ENCODE measurements at places on chromosomes 16 and 17. TPM values are rescaled to one million over a fixed set of nuclear protein-coding genes. Genes with fewer than 3 reads are reported as not detected.

CCDC200 gene
- not detected for total RNA-seq

ABCC6 gene
- not detected for total RNA-seq

ABCC12 gene
- not detected for total RNA-seq

OR4D1 gene
- not detected for total RNA-seq

TBC1D28 gene
- not detected for total RNA-seq

CEP295NL gene
- not detected for total RNA-seq

RARA gene
- total RNA-seq = 31.4 TPM

CCL17 gene
- total RNA-seq = not detected

PRSS8 gene
- total RNA-seq = 81.1 TPM
